ENCODE measurements at places on chromosomes 7 and 10. TPM values are rescaled to one million over a fixed set of nuclear protein-coding genes. Genes with fewer than 3 reads are reported as not detected.

The CALHM1 gene
- not detected for total RNA-seq

DNA sequence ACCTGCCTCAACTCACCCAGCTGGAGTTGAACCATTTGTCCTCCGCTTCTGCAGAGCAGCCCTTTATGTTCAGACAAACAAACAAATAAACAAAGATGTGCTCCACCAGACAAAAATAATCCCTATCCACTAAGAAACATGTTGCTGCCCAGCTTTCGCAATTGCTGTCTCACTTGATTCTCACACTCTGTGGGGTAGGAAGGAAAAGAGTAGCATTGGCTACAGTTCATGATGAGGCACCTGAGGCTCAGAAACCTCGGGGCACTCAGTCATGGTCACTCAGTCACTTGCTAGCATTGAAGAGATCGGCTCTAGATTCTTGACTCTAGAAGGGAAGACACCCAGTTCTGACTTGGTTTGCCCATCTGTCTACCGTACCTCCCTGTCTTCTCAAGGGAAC lies 88.0 kb upstream of the ZMIZ1 start:
- no peak for ATAC-seq

- no peak for ATAC-seq
Measured at GRCh38 chr7:135168001-135168400, 2.5 kb downstream of the CYREN start.

DNA sequence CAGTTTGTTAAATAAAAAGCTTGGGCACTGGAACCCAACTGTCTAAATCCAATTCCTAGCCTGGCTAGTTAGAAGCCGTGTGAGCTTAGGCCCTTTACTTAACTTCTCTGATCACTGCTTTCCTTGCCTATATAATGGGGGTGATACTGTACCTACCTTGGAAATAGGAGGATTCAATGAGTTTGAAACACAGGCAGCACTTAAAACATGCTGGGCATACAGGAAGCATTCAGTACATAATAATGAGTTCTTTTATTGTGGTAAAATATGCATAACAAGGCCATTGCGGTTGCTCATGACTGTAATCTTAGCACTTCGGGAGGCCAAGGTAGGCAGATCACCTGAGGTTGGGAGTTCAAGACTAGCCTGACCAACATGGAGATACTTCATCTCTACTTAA lies 47.4 kb upstream of the SEPHS1 start:
- no peak for ATAC-seq

DNA sequence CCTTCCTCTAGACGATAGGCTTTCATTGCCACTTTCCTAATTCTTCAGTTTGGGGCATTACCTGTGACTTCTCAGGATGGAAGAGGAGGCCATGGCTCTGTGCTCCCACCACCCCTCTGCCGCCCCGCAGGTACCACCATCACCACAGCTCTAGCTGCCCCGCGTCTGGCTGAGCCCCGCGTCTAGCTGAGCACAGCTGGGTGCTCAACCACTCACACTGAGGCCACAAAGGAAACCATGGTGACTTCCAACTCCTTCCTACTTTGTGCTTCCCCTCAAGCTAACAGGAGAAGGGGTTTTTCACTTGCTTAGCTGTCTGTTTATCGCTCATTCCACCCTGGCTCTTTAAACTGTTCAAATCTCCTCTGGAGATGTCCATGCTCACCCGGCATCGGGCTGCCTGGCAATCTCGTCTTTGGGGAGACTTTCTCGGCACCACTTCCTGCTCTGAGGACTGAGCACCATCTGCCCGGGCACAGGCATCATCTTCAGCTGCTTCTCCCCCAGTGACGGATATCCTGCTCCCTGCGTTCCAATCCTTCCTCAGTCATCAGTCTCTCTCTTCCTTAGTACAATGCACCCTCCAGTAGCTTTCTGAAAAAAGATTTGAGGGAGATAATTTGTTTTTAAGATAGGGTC lies 59.4 kb downstream of the MAD1L1 start:
- no peak for ATAC-seq

DNA sequence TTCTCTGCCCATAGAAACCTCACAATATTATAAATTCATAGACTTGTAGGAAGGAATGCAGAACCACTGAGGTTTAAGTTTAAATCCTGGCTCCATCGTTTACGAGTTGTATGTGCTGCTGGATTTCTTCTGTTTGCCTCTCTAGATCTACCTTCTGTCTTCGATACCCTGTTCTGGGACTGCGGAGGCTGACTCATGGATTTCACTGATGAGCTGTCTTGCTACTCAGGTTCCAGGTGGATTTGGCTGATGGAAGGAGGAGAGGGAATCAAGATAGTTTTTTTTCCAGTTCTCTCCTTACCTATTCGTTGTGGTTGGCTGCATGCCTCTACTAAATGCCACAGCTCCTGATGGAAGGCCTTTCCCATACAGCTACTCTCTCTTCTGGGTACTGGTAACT lies 375.8 kb downstream of the REEP3 start:
- ATAC-seq = no peak

- ATAC-seq = no peak
Measured at GRCh38 chr7:140989068-140989467, 25.7 kb downstream of the MRPS33 start.

- ATAC-seq = no peak
Measured at GRCh38 chr7:125814100-125814499, 884.5 kb upstream of the POT1 start.

DNA sequence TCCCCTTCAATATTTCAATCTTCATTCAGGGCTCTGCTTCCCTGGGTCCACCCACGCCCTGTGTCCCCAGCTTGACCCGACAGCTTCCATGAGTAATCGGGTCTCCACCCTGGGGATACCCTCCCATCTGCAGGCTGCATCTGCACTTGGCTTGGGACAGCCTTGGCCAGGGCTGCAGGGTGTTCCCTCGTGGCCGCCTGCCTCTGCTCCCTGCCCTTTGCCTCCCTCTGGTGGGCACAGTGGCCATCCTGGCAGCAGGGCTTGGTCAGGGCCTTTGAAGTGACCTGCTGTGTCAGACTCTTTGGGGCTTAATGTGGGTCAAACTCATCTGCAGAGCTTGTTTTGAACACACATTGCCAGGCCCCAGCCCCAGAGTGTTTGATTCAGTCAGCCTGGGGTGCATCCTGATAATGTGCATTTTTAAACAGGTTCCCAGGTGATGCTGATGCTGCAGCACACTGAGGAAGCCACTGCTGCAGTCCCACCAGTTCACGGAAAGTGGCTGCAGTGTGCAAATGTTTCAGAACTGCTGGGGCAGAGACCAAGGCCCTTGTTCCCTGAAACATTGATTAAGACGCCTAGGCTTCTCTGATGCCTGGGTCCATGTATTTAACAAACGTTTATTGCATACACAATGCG lies 80.7 kb upstream of the SEC61G start:
- ATAC-seq = peak; percentile 86

DNA sequence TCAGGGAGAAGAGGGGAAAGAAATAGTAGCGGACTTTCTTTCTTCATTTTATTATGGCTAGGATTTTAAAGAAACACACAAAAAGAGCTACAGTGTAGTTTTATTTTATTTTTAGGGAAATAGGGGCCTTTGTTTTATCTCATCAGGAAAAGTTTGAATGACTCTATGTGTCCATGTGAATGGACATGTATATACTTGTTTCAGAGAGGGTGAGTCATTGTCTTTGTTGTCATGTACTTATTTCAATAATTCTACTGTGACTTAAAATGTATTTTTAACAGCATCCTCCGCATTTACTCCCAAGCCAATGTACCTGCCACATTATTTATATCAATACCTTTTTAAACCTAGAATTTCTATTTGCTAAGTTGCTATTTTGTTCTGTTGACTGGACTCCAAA lies 569.5 kb downstream of the SORCS3 start:
- ATAC-seq = no peak

The CCDC146 gene
- total RNA-seq = 29.3 TPM

- no peak for ATAC-seq
Measured at GRCh38 chr10:128386231-128386630, 260.0 kb upstream of the MKI67 start.

- ATAC-seq = no peak
Measured at GRCh38 chr7:110867771-110868170, 223.2 kb upstream of the LRRN3 start.

- no peak for ATAC-seq
Measured at GRCh38 chr7:72127136-72127535, 285.0 kb downstream of the CALN1 start.

All from gastroesophageal sphincter (tissue), 4 donors.